ENCODE measurements at places on chromosomes 3 and 15. TPM values are rescaled to one million over a fixed set of nuclear protein-coding genes. Genes with fewer than 3 reads are reported as not detected.

Gene MYZAP
- 4.1 TPM for total RNA-seq

Gene CELSR3
- total RNA-seq = 0.29 TPM

Gene ADPRH
- 4.3 TPM for total RNA-seq

Gene BLM
- 21.3 TPM for total RNA-seq

Gene CCDC191
- total RNA-seq = 2.1 TPM

Gene KBTBD8
- total RNA-seq = 6.0 TPM

Gene TM4SF18
- total RNA-seq = 156 TPM
